ENCODE measurements at places on chromosomes 4 and X.

- DNase-seq, result peak; percentile 31
Observed at GRCh38 chrX:40104985-40105834, 7.5 kb upstream of the BCOR start.

- DNase-seq, result no peak
Observed at GRCh38 chr4:15868826-15869413, 69.6 kb downstream of the FGFBP1 start.

GRCh38 chrX:11698702-11699101 is 33.0 kb upstream of the ARHGAP6 start:
- no peak for DNase-seq

GRCh38 chr4:71777891-71778290 is 6.0 kb downstream of the GC start:
- DNase-seq, result no peak

DNA sequence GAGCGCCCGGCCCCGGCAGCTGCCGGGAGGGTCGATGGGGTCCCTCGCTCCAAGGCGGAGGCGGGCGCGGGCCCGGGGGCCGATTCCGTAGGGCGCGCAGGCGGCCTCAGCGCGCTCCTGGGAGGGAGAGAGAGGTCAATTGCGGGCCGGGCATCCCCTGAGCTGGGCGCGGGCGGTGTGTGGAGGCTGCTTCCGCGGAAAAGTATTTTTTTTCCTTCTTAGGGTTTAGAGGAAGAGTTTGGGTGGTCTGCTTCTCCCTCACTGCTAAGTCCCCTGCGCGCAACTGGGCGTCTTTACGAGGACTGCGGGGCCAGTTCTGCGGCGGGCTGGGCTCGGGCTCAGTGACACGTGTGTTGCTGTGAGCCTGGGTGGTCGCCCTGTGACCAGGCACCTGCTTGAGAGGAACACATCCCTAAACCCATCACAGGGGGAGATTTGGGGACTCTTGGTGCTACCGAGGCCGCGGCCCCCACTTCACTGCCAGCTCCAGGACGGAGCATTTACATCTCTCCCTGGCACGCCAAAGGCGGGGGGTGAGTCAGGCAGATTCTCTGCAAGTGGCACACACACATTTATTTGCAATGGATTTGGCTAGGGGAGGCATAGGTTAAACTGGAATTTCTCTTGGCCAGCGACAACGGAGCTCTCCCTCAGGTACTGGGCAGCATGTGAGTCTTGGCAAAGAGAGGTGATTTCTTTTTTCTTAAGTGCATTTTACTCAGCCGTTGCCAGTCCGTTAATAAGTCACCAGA is 151.2 kb upstream of the SLC4A4 start:
- peak; percentile 12 for DNase-seq

DNA sequence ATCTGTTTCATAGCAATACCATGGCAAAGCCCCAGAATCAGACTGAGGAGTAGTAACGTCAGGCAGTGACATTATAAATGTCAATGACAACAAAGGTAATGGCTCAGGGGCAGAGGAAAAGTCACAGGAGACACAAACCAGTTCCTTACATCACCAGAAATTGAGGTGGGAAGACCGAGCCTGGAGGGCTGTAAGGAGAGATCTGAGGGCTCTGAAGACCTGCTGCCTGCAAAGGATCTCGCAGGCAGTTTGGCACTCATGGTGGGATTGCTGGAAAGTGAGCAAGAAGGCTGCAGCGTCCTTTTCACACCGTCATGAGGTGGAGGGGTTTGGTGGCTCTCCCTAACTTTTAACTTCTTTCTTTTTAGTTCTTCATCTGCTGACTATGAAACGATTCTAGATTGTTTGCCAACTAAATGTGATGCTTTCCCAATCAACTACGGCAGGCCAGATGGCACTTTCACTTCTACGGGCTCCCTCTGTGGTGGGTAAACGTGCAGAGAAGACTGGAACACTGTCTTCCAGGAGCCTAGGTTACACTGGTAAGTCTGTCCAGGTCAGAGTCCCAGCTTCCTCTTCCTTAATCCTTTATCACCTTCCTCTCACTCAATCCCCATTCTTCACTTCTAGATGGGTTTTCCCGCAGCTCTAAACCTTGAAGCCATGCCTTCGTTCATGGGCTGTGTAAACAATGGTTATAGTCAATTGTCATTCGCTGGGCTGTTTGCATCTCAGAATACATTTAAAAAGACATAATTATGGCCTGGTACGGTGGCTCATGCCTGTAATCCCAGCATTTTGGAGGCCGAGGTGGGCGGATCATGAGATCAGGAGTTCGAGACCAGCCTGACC is 58.2 kb downstream of the TBC1D9 start:
- no peak for DNase-seq

DNA sequence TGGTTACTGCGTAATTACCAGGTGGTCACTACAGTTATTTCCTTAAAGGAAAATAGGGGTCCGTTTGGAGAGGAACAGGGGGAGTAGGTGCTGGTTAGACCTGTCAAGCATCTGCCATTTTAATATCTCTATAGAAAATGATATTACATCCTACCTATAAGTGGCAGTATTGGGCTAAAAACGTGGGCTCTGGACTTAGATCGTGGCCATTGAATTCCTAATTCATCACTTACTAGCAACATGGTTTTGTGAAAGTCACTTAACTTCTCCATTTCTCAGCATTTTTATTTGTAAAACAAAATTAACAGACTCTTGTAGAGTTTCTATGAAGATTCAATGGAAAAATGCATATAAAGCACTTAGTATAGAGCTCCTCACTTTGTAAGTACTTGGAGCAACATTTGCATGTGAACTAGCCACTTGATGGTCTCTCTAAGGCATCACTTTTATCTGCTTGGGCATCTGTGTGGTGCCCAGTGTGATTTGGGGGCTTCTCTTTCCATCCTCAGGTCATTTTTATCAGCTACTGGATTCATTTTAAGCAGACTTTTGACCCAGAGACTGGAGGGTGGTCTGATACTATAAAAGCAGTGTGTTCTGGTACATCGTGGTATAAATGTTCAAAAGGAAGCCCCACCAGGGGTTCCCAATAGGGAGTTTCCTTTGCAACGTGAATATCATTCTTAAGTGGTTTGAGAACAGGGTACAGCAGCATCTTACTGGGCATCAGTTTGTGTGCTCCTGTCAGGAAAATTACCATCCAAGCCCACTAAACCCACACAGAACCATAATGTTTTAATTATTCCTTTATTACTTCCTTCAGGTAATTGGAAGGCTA is 42.7 kb upstream of the RASSF6 start:
- DNase-seq, result no peak

DNA sequence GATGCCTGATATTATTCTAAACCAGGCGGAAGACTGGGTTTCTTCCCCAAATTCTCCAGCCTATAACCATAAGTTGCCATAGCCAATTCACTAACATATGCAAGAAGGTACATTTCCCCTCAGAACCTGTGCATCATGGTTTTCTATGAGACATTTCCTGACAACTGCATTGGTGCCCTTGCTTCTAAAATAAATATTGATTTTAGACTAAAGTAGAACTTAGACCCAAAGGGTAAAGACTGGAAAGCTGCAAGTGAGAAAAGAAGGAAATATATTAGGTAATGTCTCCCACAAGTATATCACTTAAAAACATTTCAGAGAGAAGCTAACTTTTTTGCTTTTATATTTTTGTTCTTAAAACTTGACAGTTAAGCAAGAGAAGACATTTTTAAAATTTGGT is 125.1 kb downstream of the PPA2 start:
- DNase-seq, result no peak

DNA sequence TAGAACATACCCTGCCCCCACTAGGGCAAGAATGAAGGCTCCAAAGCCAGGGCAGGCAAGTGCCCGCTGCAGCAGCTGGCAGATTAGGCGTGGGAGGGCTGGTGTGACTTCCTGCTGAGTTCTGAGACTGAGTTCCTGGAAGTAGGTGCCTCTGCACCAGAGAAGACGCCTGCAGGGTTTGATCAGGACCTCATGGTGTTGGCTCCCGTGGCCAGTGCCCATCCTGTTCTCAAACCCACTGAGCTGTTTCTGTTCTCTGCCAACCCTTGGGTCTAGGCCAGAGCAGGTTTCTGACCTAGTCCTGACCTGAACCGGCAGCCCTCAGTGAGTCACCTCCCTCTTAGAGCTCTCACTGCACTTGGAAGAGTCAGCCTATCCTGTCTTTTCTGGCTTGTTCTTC is 220.7 kb downstream of the HS6ST2 start:
- peak; percentile 26 for DNase-seq

- no peak for DNase-seq
Observed at GRCh38 chrX:115630204-115630603, 69.2 kb downstream of the PLS3 start.

DNA sequence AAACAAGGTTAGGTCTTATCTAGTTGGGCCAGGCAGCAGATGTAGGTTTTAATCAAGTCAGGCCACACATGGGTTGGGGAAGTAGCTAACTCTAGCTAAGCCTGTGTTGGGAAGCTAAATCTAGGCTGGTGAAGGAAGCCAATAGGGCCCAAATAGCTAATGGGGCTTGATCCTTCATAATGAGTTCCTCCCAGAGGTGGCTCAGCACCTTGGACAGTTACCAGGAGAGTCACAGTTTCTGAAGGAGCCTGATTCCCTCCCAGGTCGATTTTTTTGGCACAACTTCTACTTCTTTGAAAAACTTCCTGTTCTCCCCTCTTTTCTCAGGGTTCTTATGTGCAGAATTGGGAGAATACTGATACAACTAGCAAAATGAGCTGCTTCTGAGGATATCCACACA is 242.5 kb upstream of the PRPS2 start:
- no peak for DNase-seq

- DNase-seq, result no peak
Observed at GRCh38 chr4:95421869-95422268, 126.9 kb downstream of the UNC5C start.

- no peak for DNase-seq
Observed at GRCh38 chrX:114999906-115000305, 17.5 kb downstream of the IL13RA2 start.

DNA sequence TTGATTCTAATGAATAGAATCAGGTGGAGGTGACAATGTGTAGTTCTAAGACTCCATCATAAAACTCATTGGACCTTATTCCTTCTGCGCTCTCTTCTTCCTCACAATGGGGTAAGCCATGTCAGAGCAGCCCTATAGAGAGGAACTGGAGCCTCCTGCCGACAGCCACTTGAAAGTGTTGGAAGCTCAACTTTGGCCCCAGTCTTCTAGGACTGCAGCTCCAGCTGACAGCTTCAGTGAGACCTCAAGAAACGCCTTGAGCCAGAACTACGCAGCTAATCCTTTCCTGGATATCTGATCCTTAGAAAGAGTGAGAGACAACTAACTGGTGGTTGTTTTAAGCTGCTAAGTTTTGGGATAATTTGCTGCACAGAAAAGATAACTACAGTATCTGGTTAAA is 22.1 kb upstream of the ADH7 start:
- DNase-seq, result no peak

DNA sequence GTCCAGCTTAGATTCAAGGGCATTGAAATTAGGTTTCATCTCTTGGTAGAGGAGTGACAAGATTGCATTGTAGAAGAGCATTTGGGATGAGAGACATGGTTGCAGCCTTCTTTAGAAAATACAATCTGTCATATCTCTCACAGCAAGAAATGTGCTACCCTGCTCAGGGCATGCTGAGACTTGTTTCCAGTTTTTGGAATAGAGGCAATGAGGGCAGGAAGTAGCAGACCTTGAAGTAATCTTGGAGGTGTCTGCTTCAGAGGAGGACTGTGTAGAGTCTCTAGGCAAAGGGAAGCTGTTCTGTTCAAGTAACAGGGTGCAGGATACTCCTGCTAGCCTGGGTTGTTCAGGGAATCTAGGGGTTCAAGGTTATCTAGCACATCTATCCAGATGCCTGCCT is 116.1 kb upstream of the ZNF827 start:
- DNase-seq, result no peak

DNA sequence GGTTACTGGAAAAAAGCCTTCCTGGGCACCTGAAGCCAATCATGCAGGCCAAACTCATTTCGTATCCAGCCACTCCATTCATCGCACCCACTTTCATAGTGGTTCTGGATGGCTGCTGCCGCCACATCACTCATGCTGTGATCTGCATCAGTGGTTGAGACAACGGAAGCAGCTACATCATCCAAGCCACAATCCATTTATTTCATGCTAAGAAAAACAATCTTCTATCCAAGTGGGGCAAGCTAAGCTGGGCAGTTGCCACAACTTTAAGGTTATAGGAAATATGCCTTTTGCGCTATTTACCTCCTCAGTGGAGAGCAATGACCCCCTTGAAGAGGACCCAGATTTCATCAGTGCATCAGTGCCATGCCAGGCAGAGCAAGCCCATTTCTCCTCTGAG is 124.6 kb downstream of the GRIA3 start:
- DNase-seq, result no peak

DNA sequence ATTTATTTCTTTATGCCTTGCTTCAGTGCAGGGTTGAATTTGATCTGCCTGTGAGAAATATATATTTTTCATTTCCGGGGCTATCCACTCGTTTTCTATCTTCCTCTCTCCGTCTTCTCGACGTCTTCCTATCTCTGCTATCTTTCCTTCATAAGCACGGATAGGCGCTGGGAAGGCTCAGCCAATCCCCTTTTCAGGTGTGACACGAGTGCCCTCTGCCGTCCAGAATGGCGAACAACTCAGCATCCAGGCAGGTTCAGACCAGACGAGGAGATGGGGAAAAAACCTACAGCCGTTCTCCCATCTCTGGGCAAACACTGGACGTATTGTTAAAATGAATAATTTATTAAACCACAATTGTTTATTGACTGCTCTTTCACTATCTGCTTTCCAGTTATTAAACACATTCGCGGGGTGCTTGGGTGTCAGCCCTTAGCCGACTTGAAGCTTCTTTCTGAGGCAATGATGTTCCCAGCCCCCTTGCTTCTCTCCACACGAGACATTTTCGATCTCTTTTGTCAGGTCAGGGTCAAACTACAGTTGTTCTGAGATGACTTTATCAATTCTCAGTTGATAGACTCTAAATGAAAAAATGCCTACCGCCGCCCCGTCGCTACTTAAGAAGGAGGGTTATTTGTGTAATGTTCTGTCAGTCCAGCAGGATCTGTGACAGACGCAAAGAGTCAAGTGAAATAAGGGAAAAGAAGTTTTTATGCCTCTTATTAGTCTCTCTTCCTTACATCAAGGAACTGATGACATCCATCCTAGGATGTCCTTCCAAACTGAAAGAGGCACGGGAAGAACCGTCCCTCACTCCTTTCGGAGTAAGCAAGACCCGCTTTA is 96.3 kb upstream of the NOCT start:
- DNase-seq, result no peak

DNA sequence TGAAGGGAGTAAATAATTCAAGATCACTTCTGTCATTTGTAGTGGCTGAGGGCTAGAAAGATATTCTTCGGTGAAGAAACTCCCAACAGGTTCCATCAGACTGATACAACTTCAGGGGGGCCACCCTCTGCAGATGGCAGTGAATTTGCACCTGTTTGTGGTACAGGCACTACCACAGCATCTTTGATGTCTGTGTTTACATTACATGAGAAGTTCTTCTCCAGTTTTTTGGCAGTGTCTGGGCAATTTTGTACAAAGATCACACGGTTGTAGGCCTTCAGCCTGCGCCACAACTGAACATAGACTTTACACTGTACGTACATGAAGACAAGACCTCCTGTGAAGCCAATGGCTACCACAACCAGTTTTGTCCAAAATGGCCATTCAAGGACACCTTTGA is 34.2 kb downstream of the TMA16 start:
- DNase-seq, result no peak

GRCh38 chr4:10180927-10181744 is 64.5 kb upstream of the WDR1 start:
- DNase-seq, result no peak

Measured in CD8-positive, alpha-beta T cell (primary cell).